ENCODE measurements at places on chromosomes 11 and 22.

- DNase-seq: no peak
Measured at GRCh38 chr22:46619830-46620501, at the start of gene GRAMD4. Gene GRAMD4 (plus strand): TSS chr22:46620386. CDS start chr22:46626800, 6,414 bp downstream.

DNA sequence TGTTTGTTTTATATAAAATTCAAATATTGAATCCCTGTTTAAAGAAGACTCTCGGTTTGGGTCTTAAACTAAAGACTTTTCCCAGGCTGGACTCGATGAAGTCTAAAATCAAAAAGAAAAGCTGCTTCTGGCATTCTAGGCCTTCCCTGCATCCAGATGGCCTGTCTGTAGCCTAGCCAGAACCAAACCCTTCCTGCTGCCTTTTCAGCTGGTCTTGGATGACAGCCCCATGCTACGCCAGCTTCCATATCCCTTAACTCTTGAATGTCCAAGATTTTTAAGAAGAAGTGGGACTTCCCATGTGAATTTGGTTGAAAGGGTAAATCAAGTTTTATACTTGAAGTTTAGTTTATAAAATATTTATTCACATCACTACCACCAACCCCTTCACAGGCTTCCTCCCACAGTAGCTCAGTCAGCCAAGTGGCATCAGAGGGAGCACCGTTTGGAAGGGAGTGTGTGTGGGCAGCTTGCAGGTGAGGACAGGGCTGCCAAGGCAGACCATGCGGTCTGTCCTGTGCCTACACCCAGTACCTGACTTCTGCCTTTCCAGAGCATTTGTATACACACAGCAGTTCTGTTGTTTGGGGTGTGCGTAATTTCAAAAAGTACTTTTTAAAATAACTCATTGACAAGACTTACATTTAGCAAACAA, 18.2 kb upstream of the PSMA1 start:
- DNase-seq: no peak

GRCh38 chr11:5689551-5689983, at the start of gene TRIM22:
Gene TRIM22 (plus strand): TSS chr11:5689790. CDS start chr11:5696233, 6,443 bp downstream.
- peak; percentile 36 for DNase-seq

DNA sequence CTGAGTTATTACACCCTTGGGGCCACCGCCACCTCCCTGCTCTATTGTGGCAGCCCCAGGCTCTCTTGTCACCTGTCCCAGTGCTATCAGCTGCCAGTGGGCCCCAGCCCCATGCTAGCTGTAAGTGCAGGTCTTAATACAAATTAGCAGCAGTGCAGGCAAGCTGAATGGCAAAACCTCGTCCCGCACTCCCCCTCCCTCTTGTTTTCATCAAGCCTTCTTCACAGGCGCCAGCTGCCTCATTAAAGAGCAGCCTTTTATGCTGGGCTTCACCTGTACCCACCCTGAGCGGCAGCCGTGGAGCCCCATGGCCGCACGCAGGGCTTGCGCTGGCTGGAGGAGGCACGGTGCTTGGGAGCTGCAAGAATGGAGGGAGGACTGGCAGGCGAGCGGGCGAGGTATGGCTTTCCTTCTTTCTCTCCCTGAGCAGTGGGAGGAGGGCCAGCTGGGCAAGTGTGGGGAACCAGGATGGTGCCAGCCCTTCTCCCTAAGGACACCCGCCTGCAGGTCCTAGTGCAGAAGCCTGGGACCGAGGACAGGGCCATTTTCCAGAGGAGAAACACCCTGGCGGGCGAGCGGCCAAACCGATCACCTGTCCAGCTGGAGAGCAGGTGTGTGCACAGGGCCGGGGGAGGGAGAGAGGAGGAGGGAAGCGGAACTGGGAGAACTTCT, 70.7 kb downstream of the FLI1 start:
- DNase-seq: no peak

- DNase-seq: no peak
Measured at GRCh38 chr11:106032861-106033260, 10.8 kb upstream of the MSANTD4 start.

DNA sequence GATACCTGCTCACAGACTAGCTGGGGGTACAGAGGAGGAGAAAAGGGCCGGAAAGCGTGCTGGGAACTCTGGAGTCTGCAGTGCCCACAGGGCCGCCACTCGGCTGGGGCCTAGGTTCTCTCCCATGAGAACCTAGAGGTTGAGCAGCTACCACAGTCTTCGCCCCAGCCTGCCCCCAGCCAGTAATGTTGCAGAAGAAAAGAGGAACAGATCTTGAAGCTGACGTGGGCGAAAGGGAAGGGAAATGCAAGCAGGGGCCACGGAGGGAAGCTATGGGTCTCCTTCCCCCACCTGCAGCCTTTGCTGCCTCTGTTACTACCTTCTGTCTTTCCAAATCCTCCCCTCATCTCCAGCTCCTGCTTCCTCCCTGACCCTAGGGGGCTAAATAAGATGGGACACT, 28.8 kb upstream of the P2RY2 start:
- no peak for DNase-seq

DNA sequence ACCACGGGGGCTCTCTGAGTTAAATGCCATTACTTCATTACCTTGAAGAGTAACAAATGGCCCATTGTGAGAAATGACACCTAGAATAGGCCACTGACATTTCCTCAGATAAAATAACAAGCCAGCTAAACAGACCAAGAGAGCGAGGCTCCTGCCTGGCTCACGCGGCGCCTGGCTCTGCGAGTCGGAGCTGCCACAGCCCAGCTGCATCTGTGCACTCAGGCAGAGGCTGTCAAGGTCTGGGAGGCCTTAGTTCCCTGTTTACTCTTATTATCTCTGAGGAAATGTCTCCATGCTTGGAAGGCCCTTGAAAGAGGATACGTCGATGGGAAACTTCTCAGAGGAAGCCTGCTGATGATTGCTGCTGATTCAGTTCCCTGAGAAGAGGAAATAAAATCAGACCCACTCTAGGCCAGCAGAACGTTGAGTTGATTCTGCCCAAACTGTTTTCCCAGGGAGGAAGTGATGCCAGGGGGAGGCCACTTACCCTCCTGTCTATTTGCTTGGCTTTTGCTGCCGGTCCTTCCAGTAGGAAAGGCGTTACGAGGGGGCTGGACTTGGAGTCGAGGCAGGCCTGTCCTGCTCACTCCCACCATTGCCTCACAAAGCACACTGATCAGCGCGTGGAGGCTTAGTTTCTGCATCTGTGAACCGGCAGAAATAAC, 208.8 kb downstream of the TBC1D22A start:
- no peak for DNase-seq

- no peak for DNase-seq
Measured at GRCh38 chr11:32187111-32187510, 96.2 kb downstream of the RCN1 start.

DNA sequence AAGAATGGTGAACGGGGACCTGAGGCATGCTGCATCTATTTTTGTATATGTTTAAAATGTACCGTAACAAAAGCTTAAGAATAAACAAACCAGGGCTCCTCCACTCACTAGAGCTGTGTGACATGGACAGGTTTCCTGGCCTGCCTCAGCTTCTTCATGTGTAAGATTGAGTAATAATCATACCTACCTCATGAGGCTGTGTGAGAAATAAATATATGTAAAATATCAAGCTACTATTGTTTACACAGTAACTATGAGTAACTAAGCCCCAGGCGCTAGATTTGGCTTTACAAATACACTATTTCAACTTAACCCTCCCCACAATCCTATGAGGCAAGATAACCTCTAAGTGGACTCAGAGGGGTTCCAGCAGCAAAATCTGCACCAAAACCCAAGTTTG, 66.4 kb downstream of the SMCO4 start:
- DNase-seq: no peak

GRCh38 chr11:81658722-81659121, 1074.9 kb downstream of the FAM181B start:
- DNase-seq: no peak

DNA sequence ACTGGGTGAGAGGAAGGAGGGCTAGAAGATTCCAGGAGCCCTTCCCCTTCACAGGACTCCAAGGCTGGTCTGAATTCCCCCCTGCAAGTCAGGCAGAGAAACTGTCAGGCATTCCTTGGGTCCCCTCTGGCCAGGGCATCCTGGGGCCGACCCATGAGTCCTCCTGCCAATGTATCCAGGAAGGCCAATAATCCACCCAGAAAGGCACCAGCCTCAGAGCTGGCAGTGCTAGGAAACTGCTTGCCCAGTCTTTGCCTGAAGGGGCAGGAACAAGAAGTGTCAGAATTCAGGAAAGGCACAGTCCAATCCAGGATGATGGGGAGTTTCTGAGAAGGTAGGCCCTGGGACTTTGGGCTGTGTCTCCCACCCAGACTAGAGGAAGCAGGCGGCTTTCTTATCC, 41.0 kb downstream of the BUD13 start:
- no peak for DNase-seq

DNA sequence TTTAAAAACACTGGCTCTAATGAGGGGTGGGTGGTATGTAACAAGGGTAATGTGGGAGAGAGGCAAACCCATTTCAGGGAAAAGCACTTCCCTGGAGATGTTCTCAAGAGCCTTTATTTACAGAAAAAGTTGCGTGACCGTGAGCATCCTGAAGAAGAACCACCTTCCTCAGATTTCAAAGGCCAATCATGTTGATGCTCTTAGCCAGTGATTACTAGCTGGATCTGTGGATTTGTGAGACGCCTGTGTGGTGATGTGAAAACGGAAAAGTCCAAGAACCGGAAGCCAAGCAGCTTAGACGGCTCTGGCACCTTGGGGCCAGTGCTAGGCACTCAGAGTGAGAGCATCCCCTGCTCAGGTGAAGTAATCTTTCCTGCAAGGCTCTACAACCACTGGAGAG, 12.6 kb upstream of the UBASH3B start:
- DNase-seq: no peak

DNA sequence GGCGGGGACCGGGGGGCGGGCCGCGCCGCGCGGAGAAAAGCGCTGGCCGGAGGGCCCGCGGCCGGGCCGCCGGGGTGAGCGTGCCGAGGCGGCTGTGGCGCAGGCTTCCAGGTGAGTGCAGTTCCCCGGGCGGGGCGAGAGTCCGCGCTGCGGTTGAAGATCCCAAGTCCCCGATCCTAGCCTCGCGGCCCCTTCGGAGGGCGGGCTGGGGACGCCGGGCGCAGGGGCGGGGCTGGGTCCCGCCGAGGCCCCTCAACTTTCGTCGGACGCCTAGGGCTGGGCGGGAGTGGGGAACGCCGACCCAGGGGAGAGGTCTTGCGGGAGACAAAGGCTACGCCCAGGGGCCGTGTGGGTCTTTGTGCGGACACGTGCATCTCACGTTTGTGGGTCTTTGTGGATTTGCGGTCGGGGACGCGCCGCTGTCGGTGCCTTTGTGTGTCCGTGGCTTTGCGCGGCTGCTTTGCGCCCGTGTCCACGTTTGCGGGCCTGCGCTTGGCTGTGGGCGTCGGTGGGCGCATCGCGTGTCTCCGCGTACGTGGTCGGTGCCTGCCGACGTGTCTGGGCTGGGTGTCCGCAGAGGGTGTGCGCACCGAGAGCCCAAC, at the start of gene TSKU:
TSKU (plus strand) TSS at position 63 of the 602 bp plus-strand sequence. CDS start 12,261 bp downstream, outside the sequence.
- DNase-seq: no peak

- no peak for DNase-seq
Measured at GRCh38 chr22:46263216-46263590, at the start of gene PKDREJ. Gene PKDREJ (minus strand): TSS chr22:46263343. CDS start chr22:46263322, 21 bp downstream.

DNA sequence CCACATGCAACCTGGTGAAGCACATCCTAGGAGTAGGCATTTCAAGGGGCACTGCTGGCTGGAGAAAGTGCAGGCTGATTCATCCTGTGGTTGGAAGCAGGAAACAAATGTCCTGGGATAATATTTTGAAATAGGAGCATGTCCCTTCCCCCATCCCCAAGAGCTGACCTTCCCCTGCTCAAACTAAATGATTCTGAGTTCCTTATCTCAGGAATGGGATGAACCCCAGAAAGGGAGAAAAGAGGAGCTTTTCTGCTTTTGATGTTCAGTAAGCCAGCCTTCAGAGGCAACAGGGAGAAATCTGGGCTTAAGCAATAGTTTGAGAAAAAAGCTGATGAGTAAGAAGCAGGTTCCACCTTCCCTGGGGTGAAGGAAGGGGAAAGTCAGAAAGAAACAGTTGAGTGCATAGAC, 19.5 kb upstream of the SPON1 start:
- no peak for DNase-seq

DNA sequence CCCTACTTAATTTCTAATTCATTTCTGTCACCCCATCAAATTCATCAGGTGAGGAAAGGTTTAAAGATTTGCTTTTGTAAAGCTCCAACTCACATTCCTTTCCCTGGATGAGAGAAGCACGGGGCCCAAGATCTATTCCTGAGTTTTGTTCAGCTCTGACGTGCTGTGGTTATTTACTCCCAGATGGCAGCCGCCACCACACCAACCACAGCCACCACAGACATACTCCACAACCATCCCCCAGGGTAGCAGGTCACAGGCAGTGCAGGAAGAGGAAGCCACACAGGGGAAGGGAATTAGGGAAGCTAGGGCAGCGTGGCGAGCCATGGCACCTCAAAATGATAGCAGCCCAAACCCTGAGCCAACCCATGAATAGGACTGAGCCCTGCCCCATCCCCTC, 63.5 kb upstream of the CSNK2A3 start:
- DNase-seq: no peak

DNA sequence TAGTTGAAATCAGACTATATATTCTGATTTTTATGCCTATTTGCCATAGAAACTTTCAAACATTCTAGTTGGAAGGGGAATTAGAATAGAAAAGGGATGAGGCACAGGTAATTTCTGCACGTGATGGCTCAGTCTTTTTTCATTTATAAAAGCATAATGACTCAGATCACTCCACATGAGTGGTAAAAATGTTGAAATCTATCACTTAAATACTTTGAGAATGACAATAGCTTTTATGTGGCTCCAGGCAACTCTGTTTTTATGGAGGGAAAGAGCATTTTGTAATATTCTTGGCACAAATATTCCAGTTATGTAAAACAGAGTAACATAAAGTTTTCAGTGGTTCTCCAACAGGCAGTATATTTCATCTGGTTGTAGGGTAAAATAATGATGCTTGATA, 5.9 kb upstream of the MMP3 start:
- no peak for DNase-seq

DNA sequence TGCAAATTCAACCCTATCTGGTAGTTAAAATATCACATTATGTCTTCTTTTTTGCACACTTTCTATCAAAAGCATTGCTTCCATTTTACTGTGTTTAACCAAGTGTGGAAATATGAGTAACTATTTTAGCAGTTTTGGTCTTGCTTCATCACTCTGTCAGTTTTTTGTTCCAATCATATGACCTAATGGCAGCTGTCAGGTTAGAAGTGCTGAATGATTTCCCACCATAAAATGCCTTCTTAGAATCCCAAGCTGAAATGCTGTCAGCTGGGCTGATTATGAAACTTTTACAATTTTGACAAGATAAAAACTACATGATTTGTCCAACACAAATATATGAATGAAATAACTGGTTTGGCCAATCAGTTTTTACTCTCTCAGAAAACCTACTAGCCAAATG, 1654.6 kb upstream of the RAG2 start:
- no peak for DNase-seq

DNA sequence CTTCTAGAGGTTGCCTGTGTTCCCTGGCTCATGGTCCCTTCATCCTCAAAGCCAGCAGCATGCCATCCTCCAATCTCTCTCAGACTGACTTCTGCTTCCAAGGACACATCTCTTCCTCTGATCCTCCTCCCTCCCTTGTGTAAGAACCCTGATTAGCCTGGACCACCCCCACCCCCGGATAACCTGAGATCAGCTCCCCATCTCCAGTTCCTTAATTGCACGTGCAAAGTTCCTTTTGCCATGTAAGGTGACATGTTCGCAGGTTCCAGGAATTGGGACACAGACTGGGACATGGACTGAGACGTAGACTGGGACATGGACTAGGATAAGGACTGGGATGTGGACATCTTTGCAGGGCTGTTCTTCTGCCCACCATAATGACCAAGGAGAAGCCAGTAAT, 925.3 kb downstream of the TBC1D22A start:
- no peak for DNase-seq

GRCh38 chr11:1138097-1138496, 19.7 kb upstream of the MUC5AC start:
- no peak for DNase-seq

Measured in effector memory CD4-positive, alpha-beta T cell (primary cell).